ENCODE measurements at places on chromosomes 2 and 18.

DNA sequence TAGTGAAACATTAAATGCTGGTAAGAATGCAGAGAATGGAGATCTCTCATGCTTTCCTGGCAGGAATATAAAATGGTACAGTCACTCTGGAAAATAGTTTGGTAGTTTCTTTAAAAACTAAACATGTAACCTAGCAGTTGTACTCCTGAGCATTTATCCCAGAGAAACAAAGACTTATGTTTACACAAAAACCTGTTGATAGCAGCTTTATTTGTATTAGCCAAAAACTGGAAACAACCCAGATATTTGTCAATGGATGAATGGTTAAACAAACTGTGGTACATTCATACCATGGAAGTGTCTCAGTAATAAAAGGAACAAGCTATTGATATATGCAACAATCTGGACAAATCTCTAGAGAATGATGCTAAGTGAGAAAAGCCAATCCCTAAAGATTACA lies 81.7 kb upstream of the CTAGE1 start:
- DNase-seq: no peak

GRCh38 chr18:22796113-22796512 lies 137.0 kb upstream of the RBBP8 start:
- no peak for DNase-seq

DNA sequence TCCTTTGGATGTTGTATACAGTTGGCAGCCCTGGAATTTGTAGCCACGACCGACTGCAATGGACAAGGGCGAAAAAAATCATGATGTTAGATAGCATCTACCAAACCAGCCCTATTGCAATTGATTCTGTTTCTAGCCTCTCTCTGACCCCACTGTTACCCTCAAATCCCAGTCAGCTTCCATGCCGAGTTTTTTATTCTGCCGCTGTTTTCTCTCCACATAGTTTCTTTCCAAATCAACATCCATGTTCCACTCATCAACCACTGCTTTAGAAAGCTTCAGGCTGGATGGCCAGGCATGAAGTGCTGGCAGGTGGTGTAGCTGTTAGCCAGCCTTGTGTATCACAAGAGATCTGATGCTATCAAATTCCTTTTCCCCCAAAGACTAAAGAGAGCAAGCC lies 272.8 kb downstream of the FIGN start:
- DNase-seq: no peak

DNA sequence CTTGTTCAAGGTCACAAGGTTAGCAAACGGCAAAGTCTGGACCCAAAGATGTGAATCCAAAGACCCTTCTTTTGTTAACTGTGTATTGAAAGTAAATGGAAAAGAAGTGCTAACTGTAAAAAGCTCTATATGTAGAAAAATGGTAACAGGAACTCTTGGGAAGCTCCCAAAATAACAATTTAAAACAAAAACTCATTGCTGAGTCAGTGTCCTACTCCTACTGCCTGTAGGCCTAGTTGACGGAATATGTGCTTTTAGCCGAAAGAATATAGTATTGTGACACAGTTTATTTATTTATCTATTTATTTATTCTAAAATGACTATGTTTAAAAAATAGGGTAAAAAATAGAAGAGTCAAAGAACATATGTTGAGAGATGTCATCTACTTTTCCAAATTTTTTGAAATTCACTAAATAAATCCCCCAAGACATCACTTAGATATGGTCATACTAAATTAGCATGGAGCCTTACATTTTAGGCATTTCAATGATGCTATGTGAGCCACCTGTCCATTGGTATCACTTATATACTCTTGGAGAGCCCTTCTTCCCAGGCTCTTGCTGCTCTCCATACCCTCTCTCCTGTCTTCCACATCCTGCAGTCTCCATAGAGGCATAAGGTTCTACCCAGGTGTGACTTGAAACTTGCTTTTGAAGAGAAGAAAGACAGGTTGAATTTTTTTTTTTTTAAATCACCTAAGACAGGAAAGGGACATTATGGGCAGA lies 13.7 kb downstream of the COL5A2 start:
- DNase-seq: no peak

GRCh38 chr18:963276-963675 lies 58.6 kb downstream of the ADCYAP1 start:
- DNase-seq: no peak

- no peak for DNase-seq
Observed at GRCh38 chr18:3985020-3985419, 470.1 kb downstream of the DLGAP1 start.

- DNase-seq: peak; percentile 52
Observed at GRCh38 chr18:12934454-12935071, 13.2 kb upstream of the SEH1L start.

DNA sequence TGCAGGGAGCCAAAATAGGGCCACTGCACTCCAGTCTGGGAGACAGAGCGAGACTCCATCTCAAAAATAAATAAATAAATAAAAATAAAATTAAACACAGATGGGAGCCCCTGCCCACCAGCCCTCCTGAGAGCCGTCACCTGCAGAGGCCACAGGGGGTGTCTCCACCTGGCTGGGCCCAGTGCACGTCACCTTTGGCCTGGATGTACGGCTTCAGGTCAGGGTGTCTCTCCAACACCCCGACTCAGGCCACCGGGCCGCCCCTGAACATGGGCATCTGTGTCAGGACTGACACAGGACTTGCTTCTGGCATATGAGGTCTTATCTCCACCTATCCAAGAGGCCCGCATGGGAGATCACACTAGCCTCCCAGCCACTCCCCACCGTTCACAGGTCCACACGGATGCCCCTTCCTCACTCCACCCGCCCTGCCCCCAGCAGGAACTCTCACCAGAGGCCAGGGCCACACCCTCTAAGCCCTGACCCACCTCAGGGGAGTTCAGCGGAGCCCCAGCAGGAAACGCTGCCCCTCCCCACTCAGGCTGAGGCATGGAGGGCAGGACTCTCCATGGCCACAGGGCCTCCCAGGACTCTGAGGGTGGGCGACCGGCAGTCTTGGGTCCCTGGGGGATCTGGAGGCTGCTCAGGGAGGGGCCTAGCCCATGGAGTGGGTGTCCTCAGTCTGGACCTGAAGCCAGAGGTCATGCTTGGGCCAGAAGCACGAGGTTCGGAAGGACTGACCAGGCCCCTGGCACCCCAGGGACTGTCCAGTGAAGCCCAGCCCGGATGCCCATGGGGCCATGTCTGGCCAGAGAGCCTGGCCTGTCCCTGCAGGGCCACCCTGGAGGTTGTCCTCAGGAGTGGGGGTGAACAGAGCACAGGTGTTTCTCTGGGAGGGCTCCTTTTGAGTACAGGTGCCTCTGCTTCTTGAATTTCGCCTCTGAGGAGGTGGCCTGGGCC lies 1.6 kb upstream of the CROCC2 start:
- no peak for DNase-seq

GRCh38 chr2:72797740-72798139 lies 28.1 kb downstream of the EXOC6B start:
- DNase-seq: no peak

DNA sequence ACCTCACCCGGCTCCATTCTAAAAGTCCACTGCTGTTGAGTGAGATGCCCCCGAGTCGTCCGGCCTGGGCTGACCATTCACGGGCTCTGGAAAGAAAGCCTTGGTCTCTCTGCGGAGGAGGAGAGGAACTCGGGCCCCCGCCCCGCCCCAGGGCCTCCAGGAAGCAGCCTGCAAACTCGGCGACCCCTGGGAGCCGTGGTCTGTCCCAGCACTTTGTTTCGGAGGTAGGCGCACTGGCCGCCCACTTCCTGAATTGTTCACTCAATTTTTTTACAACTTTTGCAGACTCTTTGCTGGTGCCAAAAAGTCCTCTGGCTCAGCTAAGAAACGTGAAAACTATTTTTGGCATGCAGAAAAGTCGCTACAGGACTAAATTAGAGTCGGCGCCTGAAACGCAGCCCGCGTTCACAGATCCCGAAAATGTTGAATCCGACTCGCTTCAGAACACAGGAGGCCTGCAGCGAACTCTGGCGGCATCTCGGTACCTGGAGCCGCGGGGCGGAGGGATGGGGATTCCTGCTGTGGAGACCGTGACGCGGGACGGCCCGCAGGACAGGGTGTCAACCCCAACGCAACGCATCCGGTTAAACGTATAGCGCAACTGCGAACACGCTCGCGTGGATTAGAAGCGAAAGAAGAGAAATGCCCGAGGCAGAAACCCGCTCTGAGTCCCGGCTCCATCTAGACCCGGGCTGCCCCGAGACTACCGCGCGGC lies 1.5 kb downstream of the PXDN start:
- no peak for DNase-seq

DNA sequence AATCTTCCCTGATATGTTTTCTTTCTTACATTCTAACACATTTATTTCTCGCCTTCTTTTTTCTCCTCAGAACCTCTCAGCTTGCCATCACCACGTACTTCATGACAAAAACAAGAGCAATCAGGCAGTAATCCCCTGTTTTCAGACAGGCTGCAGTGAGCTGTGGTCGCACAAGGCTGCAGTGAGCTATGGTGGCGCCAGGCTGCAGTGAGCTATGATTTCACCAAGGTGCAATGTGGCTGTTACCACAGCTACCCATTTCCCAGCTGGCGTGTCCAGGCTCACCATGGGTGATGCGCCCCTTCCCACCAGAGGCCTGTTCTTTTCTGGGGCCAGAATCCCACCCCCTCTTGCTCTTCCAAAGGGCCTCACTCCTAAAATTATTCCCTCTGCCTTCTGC lies 25.8 kb downstream of the TCF23 start:
- no peak for DNase-seq

GRCh38 chr18:58779529-58779928 lies 85.1 kb upstream of the ZNF532 start:
- no peak for DNase-seq

- no peak for DNase-seq
Observed at GRCh38 chr18:55407774-55408535, 180.0 kb downstream of the TCF4 start.

- no peak for DNase-seq
Observed at GRCh38 chr2:199409759-199410529, 47.8 kb downstream of the SATB2 start.

DNA sequence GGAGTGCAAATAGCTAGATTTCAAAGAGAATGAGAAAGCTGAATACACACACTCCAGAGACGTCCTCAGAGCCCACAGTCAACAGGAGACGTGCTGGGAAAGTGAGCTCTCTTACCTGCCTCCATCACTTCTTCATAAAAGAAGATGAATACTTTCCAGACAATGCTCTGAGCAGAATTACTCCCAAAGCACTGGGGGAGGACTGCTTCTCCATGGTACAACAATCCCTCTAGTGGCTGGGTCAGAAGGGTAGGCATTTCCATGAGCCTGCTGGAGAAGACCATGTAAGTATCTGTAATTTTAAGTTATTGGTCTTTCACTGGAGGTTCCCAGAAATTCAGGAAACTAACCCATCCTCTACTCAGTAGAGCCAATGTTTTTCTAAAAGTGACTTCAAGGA lies 190.3 kb downstream of the RBM43 start:
- no peak for DNase-seq

GRCh38 chr2:73215254-73215653 lies 1.2 kb downstream of the SMYD5 start:
- DNase-seq: no peak

GRCh38 chr2:174024524-174025270 lies 59.5 kb upstream of the SP3 start:
- DNase-seq: no peak

DNA sequence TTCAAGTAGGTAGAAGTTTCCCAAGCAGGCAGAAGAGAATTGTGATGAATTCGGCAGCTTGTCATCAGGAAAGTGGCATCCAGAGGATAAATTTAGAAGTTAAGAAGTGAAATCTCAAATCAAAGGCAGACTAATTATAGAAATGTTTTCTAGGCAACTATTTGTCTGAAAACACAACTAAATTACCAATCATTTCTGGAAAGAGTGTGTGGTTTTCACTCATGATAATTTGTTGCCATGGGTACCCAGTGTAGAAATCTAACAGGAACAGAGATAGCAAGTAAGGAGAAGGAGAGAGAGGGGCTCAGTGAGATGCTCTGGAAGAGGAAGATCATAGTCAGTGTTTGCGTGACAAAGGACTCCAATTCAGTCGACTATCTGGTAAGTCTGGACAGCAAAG lies 208.1 kb downstream of the NCKAP5 start:
- no peak for DNase-seq

GRCh38 chr18:3305354-3305762 lies 43.4 kb downstream of the MYL12B start:
- no peak for DNase-seq

- no peak for DNase-seq
Observed at GRCh38 chr2:203155406-203155805, 83.4 kb upstream of the CYP20A1 start.

DNA sequence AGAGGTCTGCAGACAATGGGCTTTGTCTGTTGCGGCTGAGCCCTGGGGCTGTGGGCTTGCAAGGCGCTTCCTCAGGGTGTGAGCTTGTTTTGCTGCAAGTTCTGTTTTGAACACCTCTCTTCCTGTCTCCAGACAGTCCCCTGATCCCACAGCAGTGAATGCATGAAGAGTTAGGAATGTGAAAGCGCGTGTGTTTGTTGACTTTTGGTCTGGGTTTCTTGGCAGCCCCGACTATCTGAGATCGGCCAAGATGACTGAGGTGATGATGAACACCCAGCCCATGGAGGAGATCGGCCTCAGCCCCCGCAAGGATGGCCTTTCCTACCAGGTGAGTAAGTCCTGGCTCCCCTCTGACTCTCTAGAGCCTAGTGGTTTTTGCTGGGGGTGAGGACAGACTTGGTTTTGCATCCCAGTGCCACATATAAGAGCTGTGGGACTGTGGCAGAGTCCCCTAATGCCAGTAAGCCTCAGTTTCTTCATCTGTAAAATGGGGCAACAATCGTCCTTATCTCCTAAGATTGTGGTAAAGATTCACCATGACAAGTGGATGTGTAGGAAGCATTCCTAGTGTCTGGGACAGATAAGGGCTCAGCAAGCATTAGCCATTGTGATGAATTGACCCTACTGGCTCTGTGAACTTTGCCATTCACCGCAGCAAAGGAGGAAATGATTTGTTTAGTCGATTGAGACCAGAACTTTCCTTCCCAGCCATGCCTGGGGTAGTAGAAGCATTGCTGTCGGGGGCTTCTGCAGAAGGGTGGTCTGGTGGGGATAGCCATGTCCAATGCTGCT lies 3.0 kb downstream of the LBH start:
- no peak for DNase-seq

GRCh38 chr2:232885264-232885961 lies 15.3 kb downstream of the SNORC start:
- DNase-seq: no peak

GRCh38 chr2:3628800-3629199 lies 29.2 kb upstream of the ALLC start:
- DNase-seq: no peak

- DNase-seq: no peak
Observed at GRCh38 chr2:127185705-127186104, 34.4 kb downstream of the CYP27C1 start.

GRCh38 chr18:69574401-69574800 lies 173.7 kb downstream of the DOK6 start:
- no peak for DNase-seq

- no peak for DNase-seq
Observed at GRCh38 chr2:37357530-37357929, 13.1 kb downstream of the QPCT start.

- DNase-seq: no peak
Observed at GRCh38 chr18:37107748-37108522, 279.0 kb downstream of the KIAA1328 start.

DNA sequence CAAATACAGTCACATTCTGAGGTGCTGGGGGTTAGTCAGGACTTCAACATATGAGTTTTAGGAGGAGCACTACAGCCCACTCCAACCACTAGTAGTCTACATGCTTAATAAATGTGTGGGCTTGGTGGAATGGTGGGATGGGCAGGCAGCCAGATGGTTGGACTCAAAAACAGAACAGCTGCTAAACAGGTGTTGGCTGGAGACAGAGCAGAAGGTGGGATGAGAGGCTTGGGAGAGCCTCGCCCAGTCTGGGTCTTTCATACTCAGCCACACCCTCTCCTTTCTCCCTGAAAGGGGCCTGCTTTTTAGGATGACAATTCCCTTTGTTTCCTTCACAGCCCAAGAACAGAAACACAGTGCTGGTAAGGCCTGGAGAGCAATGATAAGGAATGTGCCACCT lies 143.9 kb upstream of the KLHL29 start:
- no peak for DNase-seq

Measured in stimulated activated CD4-positive, alpha-beta T cell treated with anti-CD3 and anti-CD28 coated beads, TNF-alpha, amount 100 ng/mL, for 1 hour (primary cell).